ENCODE measurements at places on chromosomes 2 and 18. TPM values are rescaled to one million over a fixed set of nuclear protein-coding genes. Genes with fewer than 3 reads are reported as not detected.

Gene PLCD4
- 0.15 TPM for total RNA-seq

Gene GPR55
- 9.2 TPM for total RNA-seq

Gene PLGLB2
- total RNA-seq: 3.5 TPM

Gene RPRM
- total RNA-seq: not detected

Gene NAT8
- not detected for total RNA-seq

All from activated CD4-positive, alpha-beta T cell treated with anti-CD3 and anti-CD28 coated beads, Interleukin-2, amount 10 ng/mL, durations not matched to agents 7 days and 5 days (primary cell).